ENCODE measurements at places on chromosomes 6 and 20.

DNA sequence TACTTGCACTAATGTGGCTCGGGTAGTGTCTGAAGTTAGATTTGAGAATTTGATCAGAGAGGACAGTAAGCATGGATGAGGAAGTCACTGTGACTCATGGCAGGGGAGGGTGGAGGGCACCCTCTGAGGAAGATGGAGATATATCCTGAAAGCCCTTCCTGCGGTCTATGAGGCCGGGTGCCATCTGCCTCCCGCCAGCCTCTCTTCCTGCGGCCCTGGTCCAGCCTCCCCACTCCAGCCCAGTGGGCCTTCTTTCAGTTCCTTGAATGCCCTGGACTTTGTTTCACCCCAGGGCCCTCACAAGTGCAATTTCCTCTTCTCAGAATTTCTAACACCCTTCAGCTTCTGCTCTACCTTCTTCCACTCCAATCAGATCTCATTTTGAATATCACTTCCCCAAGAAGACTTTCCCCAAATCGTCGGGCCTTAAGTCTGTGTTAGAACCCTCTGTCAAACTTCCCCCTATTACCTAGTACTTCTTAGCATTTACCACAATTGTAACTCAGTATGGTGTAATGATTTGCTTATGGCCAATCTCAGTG is 20.2 kb upstream of the TNFAIP3 start:
- no peak for DNase-seq

GRCh38 chr6:33289784-33290315 is 449 bp downstream of the PFDN6 start:
- DNase-seq: no peak

DNA sequence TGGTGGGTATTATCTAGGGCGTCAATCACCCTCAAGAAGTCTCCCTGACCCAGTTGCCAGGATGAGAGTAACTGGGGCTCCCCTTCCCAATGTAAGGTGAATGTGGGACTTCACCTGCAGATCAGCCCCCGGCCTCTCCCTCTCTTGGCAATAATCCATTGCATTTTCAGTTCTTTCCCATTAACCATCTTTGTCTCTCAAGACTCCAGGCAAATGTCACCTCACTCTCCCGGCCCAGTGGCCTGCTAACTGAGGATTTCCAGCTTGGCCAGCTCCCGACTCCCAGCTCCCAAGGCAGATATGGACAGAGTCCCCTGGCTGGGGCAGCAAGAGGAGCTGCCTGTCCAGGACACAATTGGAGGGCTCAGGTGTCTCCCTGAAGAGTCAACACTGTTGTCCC is 7.3 kb downstream of the ETV7 start:
- no peak for DNase-seq

DNA sequence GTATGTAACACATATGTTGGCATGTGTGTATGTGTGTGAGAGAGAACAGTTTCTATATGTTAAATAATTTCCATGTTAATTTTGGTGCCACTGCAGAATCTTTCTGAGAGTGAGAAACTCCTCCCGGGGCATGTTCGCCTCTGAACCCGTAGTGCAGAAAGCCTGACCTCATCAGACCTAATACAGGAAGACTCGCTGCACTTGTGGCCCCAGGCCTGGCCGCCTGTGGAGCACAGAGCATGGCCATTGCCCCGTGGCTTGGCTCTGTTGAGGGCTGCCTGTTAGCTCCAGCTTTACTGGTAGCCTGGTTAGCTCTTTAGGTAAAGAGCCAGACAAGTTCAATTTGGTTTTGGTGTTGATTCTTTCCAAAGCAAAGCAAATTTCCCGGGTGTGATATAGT is 25.5 kb downstream of the FARS2 start:
- no peak for DNase-seq

DNA sequence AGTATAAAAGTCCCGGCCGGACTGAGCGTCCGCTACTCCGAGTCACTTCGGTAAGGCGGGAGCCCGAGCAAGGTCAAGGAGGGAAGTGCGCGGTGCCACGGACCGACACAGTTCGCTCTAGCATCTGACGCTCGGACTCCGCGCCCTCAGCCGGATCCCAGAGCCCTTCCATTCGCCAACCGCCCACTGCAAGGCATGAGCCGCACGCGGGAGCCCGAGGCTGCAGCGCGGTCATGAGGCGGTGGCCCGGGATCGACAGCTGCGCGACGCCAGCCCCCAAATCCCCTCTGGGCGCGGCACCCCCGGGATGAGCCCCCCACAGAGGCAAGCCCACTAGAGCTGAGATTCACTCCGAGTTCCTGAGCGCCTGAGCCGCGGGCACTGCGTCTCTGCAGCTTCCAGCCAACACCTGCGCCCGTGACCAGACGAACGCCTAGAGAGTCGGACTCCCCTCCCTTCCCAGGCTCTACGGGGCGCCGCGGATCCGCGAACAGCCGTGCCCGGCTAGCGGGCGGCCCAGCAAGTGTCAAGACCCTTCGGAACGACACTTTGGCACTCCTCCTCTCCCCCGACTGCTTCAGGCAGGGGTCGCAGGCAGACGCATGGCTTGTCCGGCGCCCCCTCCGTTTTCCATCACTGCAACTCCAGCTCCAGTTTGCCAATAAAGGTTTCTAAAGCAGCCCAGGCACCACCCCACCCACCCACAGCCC is 725 bp upstream of the ISM1 start:
- peak; percentile 82 for DNase-seq

DNA sequence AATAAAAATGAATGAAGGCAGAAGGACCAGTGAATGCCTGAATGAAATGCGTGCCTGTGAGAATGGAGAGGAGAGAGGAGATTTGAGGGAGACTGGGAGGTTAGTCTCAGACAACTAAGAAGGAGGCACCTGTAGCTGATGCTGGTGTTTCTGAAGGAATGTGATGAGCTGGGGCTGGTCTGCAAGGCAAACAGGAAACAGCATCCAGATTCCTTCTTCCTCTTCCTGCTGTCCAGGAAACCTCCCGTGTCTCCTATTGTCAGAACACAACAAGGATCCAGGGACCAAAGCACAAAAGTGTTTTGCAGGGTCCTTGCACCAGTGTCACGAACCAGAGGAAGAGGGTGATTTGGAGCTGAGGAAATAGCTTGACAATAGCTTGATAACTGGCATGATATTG is 50.4 kb upstream of the TAB2 start:
- DNase-seq: no peak

GRCh38 chr20:59361411-59361810 is 61.0 kb downstream of the EDN3 start:
- no peak for DNase-seq

GRCh38 chr6:144621332-144621731 is 336.2 kb downstream of the UTRN start:
- DNase-seq: no peak

- no peak for DNase-seq
Observed at GRCh38 chr20:30168800-30169138, 1088.7 kb upstream of the DEFB115 start.

DNA sequence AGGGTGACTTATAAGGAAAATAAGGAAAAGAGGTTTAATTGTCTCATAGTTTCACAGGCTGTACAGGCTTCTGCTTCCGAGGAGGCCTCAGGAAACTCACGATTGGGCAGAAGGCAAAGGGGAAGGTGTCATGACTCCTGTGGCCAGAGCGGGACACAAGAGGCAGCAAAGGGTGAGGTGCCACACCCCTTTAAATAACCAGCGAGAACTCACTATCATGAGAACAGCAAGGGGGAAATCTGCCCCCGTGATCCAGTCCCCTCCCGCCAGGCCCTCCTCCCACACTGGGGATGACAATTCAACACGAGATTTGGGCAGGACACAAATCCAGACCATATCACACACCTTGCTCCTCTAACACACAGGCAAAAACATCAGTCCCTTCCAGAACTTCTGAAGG is 254.0 kb downstream of the DLL1 start:
- no peak for DNase-seq

DNA sequence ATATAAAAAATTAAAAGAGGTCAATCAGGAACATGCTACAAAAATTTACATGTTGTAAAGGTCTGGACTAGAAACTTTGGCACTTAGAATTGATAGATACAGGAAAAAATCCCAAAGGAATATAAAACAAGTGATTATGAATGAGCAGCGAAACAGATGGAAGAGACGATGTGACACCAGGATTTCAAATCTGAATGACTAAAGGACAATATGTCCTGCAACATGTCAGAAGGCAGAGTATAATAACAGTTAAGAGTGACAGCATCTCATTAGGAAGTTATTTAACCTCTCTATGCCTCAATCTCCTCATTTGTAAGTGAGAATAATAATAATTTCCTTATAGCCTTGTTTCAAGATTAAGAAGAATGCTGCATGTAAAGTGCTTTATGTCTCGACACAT is 50.3 kb downstream of the FRK start:
- no peak for DNase-seq

Data from ecto neural progenitor cell (in vitro differentiated cells).